ENCODE measurements at places on chromosomes 6 and 20.

DNA sequence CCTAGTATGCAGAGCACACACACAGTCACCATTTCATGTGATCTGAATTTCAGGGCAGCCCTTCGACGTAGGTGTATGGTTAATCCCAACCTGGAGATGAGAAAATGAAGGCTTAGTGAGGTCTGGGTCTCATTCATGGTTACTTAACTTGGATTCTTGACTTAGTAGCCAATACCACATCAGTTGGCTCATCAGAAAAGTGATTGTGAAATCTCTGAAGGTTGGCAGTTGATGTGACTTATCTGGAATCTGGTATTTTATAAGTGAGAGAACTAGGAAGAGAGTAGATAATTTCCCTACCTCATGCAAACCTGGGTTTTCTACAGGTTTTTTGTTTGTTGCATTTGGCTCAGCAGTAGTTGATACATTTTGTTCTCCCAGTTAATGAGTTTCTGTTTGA, 123.7 kb downstream of the CCDC170 start:
- DNase-seq, result no peak

GRCh38 chr6:32370505-32370904, 1.2 kb downstream of the TSBP1 start:
- no peak for DNase-seq

DNA sequence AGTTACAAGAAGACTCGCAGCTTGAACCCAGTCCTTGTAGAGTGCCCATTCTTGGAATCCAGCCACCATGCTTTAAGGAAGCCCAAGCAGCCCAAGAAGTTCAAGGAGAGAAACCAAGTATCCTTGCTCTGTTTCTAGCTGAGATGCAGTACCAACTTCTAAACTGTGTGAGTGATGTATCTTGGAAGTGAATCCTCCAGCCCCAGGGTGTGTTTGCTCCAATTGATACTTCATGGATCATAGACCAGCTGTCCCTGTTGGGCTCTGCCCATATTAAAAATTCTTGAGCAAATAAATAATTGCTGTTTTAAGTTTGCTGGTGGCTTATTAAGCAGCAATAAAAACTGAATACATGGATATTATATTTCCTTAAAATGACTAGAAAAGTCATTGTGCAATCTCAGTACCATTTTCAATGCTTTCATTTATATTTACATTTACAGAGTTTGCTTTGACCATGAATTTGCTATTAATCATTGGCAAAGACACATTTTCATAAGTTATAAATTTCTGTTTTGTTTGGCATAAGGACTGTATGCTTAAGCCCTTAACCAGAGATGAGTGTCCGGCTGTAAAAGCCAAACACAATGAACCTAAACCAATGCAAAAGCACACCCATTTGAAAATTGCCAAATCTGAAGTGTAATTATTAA, 9.2 kb downstream of the SPTLC3 start:
- no peak for DNase-seq

DNA sequence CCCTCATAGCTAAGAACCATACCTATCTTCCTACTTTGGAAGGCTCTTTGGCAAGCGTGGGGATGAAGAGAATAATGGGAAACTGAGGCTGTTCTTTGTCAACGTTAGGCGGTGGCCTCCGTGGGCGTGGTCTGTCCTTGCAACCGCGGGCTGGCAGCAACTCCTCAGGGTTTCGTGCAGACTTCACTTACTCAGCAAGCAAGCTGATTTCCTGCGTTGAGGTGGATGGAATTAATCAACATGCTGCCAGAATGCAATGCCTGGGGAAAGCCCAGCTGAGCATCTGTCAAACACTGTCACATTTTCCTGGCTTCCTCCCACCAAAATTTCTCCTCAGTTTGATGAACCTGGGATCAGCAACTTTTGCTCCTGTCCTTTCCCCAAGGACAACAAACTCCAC, 9.2 kb upstream of the IL17F start:
- DNase-seq, result no peak

GRCh38 chr20:62707276-62707920, 1.2 kb upstream of the NTSR1 start:
- DNase-seq, result no peak
